Stimulated activated CD4-positive, alpha-beta T cell treated with anti-CD3 and anti-CD28 coated beads, Interleukin-1b, Interleukin-23, amount 100 ng/mL, for 24 hours (primary cell): ENCODE measurements at places on chromosomes 12 and 14.

GRCh38 chr14:68705741-68706283 is 87.1 kb downstream of the ZFP36L1 start:
- no peak for DNase-seq

DNA sequence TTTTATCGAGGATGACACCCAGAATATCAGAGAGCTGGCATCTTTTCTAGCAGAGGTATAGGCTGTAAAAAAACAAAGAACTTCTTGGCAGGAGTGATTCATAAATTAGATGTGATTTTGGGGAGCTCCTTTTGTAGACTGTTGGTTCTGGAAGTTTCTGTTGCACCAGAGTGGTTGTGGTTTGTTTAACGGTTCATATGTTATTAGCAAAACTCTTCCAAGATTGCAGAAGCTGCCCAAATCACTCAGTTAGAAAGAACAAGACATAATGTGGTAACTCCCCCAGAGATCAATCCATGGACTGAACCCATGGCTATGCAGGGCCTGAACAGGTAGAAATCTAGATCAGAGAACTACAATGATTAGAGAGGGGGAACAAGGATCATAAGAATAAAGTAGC is 6.7 kb upstream of the RNASE10 start:
- DNase-seq: no peak

DNA sequence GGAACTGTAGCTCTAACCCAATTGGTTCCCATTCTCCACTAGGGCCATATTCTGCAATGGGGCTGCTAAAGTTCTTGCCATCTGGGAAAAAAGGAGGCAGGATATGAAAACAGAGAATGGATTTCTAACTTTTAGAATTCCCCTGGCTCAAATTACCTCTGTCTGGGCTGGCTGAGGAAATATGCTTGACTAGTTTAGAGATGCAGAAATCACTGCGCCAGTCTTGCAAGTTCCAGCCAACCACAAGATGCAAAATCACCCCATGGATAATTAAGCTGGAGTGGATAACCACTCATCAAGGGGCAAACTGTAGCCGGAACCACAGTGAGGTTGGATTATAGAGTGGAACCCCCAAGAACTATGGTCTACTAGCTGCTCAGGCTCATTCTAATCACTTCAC is 126.3 kb downstream of the RALGAPA1 start:
- no peak for DNase-seq

DNA sequence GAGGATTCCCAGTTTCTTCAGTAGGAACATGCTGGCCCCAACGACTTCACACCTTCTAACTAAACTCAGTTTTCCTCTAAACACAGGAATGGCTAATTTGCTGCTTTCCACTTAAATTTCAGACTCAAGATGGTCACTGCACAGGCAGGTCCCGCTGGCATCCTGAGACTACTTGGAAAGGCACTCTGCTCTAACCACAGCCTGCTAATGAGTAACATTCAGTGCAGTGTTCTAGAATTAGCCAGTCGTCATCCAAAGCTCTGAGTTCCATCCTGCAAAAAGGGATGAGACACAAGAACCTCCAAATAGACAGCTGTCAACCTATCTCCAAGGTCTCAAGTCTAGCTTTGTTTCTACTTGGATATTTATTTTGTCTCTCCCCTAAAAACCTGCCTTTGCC is 6.0 kb downstream of the CCDC92 start:
- no peak for DNase-seq

GRCh38 chr12:93922583-93923006 is 225.8 kb upstream of the PLXNC1 start:
- no peak for DNase-seq

GRCh38 chr12:103956509-103957027 is 9.1 kb upstream of the TDG start:
- DNase-seq: no peak

- DNase-seq: no peak
Observed at GRCh38 chr12:131836193-131836592, 8.0 kb downstream of the MMP17 start.

- no peak for DNase-seq
Observed at GRCh38 chr14:73723797-73724661, 9.8 kb upstream of the PNMA1 start.

DNA sequence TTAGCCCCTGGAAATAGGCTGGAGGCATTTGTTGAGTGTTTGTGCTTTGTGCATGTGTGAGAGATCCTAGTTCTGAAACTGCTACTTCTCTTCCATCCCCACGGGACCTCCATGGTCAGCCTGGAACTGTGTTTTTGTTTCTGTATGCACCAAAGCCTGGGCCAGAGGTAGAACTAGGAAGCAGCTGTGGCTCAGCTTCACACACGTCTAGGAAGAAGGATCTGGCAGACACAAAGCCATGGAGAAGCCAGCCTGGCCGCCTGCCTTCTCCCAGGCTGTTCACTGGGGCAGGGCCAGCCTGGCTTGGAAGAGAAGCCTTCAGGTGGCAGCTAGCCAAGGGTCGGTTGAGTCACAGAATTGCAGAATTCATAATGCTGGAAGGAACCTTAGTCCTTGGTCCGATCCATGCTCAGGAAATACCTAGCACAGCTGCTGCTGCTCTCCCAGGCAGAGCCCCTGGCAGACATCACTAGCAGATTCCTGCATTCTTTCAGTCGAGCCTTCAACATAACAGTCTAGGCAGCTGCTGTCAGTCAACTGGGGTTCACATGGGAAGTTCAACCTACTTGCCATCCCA is 27.0 kb downstream of the RIN3 start:
- DNase-seq: no peak

DNA sequence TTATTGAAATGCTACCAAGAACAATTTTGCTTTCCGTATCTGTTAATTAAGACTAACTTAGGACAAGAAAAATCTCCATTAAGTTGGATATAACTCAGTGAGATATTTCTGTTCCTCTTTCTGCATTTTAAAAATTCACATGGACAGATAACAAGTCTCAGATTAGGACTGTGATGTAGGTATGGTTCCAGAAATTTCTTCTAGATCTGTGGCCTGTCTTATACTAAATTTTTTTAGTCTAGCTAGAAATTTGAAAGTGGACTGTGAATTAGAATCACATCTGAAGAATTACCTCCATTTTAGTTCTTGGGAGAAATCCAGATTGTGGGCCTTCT is 41.6 kb downstream of the USP15 start:
- DNase-seq: no peak

DNA sequence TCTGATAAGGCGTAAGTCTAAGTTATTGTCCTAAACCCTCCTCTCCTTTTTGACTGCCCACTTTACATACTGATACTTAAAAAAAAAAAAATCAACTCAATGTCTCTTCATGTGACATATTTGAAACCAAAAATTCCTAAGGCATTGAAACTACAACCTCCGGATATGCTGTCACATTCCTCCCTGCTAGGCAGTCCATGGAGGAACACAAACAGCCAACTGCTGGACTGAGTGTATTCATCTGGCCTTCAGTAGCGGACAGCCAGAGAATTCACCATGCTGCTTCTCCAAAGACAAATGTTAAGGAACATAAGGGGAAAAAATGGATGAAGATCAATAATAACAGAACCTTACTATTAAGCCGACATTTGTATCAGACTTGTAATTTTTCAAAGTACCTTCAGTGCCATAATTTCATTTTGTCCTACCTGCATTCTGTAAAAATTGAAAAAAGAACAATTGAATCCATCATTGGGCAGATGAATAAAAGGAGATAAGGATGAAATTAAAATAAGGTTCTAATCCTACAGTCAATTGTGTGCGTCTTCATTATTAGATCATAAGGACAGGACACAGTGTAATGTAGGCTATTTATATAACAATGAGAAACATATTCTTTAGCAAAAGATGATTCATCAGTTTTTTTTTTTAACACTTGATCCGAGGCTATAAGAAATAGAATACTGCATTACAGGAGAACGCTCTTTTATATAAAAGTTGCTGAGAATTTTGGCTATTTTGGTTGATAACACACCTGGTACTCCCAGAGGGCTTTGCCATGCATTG is 12.2 kb downstream of the RERG start:
- DNase-seq: no peak

GRCh38 chr14:52397844-52398243 is 83.7 kb downstream of the PTGER2 start:
- no peak for DNase-seq

DNA sequence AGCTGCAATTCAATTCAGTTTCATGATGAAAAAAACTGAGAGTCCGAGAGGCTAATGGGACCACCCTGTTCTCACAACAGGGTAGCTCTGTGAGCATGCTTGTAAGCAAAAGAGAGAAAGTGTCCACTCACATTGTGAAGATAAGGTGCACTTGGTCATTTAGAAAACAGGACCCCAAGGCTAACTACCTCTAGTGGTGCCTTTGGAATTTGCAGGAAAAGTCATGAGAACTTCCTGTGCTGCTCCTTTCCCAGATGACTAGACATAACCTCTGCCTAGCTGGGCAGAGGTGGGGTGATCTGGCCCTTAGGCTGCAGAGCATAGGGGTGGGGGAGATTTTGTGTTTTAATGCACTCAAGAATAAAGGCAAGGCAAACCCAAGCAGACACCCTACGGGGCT is 118.9 kb downstream of the STAB2 start:
- DNase-seq: no peak

GRCh38 chr12:76266797-76267196 is 81.4 kb downstream of the BBS10 start:
- DNase-seq: no peak

- DNase-seq: no peak
Observed at GRCh38 chr14:37124614-37125013, 47.8 kb downstream of the SLC25A21 start.

DNA sequence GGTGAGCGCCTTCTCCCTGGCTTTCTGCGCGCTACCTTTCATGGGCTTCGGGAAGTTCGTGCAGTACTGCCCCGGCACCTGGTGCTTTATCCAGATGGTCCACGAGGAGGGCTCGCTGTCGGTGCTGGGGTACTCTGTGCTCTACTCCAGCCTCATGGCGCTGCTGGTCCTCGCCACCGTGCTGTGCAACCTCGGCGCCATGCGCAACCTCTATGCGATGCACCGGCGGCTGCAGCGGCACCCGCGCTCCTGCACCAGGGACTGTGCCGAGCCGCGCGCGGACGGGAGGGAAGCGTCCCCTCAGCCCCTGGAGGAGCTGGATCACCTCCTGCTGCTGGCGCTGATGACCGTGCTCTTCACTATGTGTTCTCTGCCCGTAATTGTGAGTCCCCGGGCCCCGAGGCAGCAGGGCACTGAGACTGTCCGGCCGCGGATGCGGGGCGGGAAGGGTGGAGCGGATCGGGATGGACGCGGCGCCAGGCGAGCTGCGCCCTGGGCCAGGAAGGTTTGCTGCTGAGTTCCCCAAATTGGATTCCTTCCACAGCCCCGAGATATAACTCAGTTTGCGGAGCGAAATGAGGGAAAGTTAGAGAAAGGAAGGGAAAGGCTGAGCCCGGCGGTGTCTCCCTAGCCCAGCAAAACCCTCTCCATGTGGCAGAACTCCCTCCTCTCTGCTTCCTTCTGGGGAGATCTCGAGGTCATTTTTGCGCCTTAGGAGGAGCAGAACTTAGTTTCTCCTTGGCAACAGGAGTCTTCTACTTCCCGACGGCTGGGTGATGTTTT is 972 bp downstream of the PTGDR start:
- no peak for DNase-seq

GRCh38 chr12:11719678-11720099 is 70.2 kb downstream of the ETV6 start:
- no peak for DNase-seq

DNA sequence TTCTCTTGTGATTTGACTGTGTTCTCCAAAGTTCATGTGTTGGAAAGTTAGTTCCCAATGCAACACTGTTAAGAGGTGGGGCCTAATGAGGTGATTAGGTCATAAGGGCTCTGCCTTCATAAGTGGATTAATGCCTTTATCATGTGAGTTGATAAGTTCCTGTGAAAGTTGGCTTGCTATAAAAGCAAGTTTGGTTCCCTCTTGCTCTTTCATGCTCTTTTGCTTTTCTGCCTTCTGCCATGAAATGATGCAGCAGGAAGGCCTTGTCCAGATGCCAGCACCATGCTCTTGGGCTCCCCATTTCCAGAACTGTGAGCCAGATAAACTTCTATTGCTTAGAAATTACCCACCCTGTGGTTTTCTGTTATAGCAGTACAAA is 41.9 kb downstream of the SLC16A7 start:
- DNase-seq: no peak

DNA sequence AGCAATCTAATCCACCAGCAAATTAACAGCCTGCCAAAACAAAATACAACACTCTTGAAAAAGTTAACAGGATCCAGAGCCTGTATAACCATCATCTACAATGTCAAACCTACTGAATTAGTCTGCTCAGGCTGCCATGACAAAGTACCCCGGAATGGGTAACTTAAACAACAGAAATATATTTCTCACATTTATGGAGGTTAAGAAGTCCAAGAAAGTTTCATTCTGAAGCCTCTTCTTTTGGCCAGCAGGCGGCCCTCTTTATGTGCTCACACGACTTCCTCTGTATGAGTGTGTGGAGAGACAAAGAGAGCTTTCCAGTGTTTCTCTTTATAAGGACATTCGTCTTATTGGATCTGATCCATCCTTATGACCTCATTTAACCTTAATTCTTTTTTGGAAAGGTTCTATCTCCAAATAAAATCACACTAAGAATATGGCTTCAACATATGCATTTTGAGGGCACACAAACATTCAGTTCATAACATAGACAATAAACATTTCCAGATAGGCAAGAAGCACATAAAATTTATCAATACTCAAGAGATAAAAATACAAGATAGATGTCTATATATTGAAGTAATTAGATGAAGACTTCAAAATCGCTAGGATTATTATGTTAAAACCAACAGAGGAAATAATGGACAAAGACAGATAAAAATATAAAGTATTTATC is 5.9 kb upstream of the RERG start:
- no peak for DNase-seq

DNA sequence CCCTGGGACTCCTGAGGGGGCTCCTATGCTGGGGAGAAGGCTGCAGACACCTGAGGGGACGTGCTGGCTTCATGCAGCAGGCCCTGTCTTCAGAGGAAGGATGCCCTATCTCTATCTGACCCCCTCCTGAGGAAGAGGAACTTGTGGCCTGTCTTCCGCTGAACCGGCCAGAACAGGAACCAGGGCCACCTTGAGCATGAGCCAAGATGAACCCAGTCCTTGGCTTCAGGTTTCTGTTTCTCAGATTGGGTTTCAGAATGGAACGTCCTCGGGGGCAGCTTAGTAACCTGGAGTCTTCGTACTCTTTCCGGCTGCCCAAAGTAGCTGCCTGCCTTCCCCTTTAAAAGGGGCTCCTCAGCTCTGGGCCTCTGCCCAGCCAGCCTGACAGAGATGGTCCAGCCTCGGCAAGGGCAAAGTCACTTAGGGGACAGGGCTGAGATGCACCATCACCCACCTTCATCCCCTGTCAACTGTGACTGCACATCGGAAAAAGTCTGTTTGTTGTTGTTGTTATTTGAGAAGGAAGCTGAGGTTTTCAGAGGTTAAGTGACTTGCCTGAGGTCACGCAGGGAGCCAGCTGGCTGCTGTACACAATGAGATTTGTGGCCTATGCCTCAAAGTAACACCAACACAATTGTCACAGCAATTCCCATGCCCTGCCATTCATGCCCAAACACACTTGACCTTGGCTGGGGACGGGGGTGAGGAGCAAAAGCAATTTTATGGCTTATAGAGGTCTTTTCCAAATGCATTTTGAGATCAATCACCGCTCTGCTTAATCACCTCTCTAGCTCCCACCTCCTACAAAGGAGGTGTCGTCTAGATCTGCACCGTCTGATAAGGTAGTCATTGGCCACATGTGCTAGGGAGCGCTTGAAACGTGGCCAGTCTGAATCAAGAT is 13.4 kb downstream of the ASB2 start:
- DNase-seq: no peak
